NCI-H1930 (cell line): ENCODE measurements at places on chromosomes 5 and 9.

DNA sequence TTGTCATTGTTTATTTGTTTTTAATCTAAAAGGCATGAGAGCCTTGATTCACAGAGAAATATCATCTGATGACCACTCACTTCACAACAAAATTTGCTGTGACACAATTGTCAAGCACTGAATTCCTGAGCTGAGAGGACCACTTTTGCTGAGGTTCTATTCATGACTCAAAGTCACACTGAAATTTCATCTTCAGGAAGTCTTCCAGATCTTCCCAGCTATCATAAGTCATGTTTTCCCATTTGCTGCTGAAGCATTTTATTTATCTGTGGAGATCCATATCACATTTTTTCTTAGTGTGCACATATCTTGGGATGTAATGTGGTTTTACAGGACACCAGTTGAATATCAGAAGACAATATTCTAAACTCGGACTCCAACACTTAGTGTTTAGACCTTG, 255.1 kb upstream of the TRIM32 start:
- DNase-seq = no peak

DNA sequence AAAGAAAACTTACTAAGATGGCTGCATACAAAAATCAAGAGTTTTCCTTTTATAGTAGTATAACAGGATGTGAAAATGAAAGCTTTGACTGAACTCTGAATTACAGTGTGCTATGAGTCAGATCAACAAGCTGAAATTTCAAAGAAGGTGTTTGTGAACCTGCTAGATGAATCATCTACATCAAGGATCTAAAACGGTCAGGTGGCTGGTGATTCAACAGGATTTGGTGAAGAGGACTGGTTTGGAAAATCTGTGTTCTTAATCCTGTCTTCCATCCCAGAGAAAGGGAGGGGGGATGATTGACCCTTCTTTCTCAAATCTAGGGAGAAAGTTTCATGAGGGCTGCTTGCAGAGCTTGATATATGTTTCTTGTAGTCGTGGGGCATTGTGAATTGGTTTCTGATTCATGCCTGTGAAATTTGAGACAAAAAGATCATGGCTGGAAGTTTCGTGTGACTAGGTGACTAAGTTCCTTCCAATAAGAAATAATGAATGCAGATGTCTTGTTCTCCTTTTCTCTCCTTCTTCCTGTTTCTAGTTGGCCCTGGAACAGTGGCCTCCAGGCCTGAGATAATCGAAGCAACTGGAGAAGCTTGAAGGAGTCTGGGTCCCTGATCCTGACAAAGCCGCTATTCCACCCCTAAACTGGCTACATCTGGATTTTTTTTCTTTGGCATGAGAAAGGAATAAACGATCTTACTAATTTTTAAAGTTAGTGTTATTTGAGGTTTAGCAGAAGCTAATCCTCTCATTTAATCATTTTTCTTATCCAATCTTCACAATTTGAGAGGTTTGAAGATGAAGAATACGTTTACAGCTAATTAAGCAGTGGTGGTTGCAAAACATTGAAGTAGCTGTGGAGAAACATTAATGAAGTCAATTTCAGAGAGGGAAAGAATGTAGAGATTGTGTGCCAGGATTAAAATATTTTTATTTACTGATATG, 67.2 kb downstream of the MRPS30 start:
- DNase-seq = no peak

DNA sequence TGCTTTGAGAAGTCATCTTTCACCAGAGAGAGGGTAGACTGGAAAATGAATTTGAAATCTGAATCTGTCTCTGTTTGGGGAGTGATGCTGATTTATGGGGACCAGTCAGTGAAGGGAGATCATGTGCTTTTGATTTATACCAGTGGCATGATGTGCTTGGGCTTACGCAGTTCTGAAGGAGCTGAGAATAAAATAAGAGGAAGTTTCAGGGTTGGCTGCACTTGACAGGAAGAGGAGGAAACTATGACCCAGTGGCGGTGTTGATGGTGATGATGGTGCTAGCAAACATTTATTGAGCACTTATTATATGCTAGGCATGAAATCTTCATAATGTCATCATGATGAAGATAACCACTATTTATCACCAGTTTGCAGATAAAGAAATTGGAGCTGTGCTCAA, 136.4 kb upstream of the GLRA1 start:
- DNase-seq = no peak

DNA sequence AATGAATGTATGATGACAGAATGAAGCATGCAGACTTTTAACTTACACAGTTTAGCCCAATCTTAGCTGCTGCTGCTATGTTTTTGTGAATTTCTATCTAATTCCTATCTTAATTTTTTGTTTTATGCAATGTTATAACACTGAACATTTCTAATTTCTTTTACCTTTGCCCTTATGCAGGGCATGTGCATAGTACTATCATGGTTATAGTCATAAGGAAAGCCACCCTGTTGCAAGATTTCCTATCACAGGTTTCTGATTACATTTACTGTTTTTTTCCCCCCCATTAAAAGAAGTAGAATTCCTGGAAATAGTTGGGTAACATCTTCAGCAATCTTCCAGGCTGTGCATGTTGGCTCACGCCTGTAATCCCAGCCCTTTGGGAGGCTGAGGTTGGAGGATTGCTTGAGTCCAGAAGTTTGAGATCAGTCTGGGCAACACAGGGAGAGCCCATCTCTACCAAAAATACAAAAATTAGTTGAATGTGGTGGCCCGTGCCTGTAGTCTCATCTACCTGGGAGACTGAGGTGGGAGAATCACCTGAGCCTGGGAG, 164.4 kb downstream of the KDM4C start:
- no peak for DNase-seq

DNA sequence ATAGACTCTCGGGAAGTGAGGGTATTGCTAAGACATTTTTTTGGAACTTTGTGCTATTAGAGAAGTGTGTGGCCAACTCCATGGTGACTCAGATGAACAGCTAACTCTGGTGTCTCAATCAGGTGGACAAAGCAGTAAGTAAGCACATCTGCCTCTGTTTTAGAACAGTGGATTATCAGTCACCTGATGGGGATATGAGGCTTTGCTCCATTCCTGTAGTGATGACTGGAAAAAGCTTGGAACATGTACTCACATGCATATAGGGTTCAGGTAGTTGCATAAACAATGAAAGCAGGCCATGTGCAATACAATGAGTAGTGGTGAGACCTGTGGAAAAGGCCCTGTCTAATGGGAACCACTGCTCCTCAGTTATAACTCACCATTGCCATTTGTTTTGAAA, 168.2 kb upstream of the FBN2 start:
- no peak for DNase-seq

- no peak for DNase-seq
Observed at GRCh38 chr5:131776450-131776849, 20.4 kb downstream of the FNIP1 start.

DNA sequence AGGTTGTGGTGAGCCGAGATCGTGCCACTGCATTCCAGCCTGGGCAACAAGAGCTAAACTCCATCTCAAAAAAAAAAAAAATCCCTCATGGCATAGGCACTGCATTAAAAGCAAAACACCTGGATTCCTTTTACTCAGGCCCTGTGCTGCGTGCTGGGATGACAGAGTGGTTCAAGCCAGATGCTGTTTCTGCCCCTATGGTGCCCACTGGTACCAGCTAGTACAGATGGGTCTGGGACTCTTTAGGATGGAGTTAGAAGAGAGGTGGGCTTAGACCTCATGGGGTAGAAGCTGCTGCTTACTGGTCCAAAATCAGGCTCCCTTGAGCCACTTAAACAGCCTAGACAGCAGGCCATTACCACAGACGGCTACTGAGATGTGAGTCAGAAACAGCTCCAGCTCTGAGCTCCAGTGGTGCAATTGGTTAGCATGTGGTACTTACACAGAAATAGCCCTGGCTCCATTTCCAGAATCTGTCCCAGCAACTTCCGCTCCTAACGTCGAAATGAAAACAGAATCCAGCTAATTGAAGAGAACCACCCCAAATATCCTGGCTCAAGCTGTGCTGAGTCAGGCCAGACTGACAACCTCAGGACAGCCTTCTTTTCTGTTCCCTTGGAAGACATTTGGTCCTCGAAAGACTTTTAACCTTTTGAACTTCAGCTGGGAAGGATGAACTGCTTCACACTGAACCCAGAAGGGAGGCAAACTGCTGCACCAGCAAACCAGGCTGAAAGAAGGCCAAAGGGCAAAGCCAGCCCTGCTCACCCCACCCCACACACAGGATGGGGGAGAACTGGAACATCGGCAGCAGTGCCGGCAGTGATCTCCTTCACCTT, 15.5 kb downstream of the C5orf15 start:
- DNase-seq = no peak

GRCh38 chr5:156800929-156801328, 49.2 kb upstream of the PPP1R2B start:
- no peak for DNase-seq

GRCh38 chr9:35842795-35843194, 13.8 kb downstream of the TMEM8B start:
- DNase-seq = no peak

DNA sequence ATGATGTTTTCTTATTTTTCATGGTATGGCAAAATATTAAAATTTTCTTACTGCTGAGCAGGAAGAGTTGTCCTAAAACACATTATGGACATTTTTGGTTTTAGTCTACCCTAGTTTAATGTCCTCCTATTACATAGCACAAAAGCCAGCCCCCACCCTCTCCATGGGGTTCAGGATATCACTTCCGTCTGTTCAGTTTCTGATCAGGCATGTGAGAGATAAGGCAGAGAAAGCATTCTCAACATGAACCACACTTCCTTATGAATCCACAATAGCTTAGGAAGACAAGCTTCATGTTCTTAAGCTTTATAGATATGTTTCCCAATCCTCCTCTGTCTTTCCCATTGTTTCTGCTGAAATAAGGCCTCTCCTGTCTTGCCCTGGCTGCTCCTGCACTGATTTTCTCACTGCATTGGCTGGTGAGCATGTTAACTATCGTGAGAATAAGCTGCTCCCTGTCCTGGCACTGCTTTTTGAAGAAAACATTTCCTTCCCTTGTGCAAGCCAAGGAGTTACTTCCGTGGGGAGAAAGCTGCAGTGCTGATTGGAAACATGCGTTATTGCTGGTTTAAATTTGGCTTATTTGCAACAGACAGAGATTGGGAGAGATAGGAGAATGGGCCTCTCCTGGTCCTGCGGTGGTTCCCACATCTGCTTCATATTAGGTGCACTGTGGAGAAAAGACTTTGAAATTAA, 260.3 kb upstream of the RPS23 start:
- no peak for DNase-seq

- no peak for DNase-seq
Observed at GRCh38 chr5:109743770-109744212, 54.1 kb downstream of the MAN2A1 start.

DNA sequence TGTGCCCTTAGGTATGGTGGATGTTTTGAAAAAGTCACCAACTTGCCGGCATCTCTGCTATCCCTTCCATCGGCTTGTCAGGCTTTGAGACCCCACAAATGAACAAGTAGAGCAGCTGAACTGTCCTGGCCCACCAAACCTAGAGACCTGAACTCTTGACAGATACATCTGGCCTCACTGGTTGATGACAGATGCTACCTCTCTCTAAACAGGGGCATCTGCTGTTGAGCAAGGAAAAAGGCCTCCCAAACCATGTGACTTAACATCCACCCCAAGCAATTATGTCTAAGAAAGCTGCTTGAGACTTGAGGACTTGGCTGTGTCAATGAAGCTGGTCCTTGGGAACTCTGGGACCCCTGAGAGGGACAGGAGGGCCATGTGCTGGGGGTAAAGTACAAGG, 2.3 kb downstream of the CCNI2 start:
- DNase-seq = no peak

GRCh38 chr5:81817980-81818379, 67.1 kb upstream of the SSBP2 start:
- DNase-seq = no peak

GRCh38 chr5:95878417-95879323, 56.1 kb upstream of the GLRX start:
- DNase-seq = no peak

DNA sequence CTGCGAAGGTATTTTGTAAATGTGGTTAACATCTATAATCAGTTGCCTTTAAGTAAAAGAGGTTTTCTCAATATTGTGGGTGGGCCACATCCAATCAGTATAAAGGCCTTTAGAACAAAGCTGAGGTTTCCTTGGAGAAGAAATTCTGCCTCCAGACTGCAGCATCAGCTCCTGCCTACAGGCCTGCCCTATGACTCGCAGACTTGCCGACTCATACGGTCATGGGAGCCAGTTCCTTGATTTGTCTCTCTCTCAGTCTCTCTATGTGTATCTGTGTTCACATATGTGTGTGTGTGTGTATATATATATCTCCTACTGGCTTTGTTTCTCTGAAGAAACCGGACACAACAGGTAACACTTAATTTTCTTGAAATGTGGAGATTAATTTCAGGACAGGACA, 45.3 kb downstream of the SLC36A1 start:
- no peak for DNase-seq

- no peak for DNase-seq
Observed at GRCh38 chr5:151084363-151084762, 3.5 kb upstream of the TNIP1 start.

DNA sequence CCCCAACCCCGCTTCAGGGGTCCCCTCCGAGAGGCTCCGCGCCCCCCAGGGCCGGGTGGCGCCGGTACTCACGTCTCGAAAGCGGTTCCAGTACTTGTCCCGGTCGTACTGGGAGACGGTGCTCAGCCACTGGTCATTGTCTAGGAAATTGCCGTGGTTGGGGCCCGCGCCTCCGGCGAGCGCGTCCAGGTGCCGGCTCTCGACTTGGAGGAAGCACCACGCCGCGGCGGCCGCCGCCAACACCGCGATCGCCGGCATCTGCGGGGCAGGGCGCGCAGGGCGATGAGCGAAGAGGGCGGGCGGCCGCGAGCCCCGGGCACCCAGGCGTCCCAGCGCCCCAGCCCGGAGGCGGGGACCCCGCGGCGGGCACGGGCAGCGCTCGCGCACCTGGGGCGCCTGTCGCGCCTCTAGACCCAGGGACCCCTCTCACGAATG, 808 bp downstream of the SPOCK1 start:
- DNase-seq = no peak

- peak; percentile 35 for DNase-seq
Observed at GRCh38 chr5:171418982-171419687, at the start of gene FGF18. FGF18 (plus strand) TSS chr5:171419647; CDS start chr5:171420200, 553 bp downstream.

DNA sequence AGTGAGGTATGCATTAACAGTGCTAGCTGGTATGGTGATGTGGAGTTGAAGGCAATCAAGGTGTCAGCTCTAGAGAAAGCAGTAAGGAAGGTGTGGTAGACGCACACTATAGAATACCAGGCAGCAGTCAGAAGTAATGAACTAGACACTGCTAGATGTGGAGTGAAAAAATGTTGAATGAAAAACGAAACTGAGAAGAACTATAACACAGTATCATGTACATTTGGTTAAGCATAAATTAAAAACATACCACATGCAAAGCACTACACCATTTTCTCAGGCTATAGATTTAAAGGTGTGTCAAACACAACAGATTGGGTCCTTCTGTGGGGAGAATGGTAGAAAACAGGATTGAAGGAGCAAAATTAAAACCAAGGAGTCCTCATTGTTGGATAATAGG, 15.4 kb downstream of the ZNF622 start:
- no peak for DNase-seq

DNA sequence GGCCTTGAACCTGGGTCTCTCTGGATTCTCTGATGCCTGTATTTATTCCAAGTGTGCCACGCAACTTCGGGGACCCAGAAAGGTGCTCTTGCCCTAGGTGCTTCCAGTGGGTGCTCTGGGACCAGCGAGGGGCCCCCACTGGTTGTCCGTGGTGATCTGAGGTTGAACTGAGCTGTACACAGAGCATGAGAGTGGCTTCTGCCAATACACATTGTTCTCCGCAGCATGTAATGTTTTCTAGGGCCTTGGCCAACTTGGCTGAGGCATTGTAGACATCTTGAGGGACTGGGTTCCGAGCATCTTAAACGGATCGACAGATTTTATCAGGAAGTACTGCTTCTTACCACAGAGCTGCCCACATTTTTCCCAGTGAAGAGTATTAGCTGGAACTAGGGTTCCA, 117.9 kb downstream of the MTX3 start:
- no peak for DNase-seq
